Myocyte (in vitro differentiated cells): ENCODE measurements at places on chromosomes 7 and 10. TPM values are rescaled to one million over a fixed set of nuclear protein-coding genes. Genes with fewer than 3 reads are reported as not detected.

- peak; percentile 48 for DNase-seq
Measured at GRCh38 chr10:22252224-22252800, 34.5 kb upstream of the EBLN1 start.

- no peak for DNase-seq
Measured at GRCh38 chr7:46524350-46524749, 603.3 kb upstream of the IGFBP3 start.

GRCh38 chr7:93813514-93813913 lies 77.0 kb downstream of the TFPI2 start:
- DNase-seq = no peak

GRCh38 chr10:95505084-95505610 lies 56.0 kb downstream of the SORBS1 start:
- DNase-seq = no peak

DNA sequence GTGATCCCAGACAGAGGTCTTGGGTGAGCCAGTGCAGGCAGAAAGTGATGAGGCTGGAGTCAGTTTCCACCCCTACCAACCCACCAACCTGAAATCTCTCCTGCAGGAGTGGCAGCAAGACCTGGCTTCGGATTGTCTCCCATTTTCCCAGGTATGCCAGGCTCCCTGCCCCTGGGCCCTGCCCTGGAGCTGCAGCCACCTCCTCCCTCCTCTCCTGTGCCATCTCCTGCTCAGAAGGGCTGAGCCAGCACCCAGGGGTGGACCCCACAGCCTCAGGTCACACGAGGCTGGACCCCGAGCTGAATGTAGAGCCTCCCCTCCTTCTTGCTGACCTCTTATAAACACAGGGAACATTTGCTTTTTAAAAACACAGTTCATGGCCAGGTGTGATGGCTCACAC lies 17.0 kb upstream of the LIMK1 start:
- DNase-seq = no peak

DNA sequence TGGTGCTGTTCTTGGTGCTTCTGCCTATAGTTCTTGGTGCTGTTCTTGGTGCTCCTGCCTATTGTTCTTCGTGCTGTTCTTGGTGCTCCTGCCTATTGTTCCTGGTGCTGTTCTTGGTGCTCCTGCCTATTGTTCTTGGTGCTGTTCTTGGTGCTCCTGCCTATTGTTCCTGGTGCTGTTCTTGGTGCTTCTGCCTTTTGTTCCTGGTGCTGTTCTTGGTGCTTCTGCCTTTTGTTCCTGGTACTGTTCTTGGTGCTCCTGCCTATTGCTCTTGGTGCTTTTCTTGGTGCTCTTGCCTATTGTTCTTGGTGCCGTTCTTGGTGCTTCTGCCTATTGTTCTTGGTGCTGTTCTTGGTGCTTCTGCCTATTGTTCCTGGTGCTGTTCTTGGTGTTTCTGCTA lies 71.1 kb downstream of the PTPRN2 start:
- no peak for DNase-seq

DNA sequence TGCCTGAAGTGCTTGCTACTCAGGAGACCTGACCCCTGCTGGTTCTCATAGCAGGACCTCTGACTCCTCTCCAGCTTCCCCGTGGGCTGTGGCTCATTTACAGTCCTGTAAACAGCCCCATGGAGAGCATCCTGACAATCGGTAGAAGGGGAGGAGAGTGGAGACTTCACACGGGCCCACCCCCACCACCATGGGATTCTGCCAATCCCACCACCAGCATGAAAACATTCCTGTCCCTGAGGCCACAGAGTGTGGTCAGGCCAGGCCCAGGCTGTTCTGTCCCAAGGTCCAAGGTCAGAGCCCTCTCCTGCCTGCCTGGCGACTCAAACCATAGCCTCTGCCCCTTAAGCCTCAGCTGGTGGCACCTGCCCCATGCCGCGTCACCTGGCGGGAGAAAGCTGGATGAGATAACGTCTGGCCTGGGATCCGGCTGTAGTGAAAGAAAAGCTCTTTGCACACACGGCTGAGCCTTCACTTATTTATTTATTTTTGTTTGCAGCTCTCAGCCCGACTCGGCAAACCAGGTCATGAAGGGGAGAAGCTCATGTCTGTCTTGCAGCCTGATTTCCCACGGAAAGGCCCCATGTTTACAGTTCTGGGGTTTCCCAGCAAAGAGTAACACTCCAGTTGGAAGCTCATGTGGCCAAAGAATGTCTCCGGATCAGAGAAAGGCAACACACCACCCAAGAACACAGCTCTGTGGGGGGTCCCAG lies 293.6 kb upstream of the ZMIZ1 start:
- DNase-seq = peak; percentile 67

- DNase-seq = peak; percentile 46
Measured at GRCh38 chr7:113085781-113086390, 741 bp downstream of the GPR85 start.

- no peak for DNase-seq
Measured at GRCh38 chr7:91240376-91240941, 23.8 kb upstream of the FZD1 start.

GRCh38 chr10:4865945-4866661 lies 40.1 kb downstream of the AKR1E2 start:
- no peak for DNase-seq

- DNase-seq = peak; percentile 44
Measured at GRCh38 chr10:48708144-48708543, 23.5 kb downstream of the WDFY4 start.

DNA sequence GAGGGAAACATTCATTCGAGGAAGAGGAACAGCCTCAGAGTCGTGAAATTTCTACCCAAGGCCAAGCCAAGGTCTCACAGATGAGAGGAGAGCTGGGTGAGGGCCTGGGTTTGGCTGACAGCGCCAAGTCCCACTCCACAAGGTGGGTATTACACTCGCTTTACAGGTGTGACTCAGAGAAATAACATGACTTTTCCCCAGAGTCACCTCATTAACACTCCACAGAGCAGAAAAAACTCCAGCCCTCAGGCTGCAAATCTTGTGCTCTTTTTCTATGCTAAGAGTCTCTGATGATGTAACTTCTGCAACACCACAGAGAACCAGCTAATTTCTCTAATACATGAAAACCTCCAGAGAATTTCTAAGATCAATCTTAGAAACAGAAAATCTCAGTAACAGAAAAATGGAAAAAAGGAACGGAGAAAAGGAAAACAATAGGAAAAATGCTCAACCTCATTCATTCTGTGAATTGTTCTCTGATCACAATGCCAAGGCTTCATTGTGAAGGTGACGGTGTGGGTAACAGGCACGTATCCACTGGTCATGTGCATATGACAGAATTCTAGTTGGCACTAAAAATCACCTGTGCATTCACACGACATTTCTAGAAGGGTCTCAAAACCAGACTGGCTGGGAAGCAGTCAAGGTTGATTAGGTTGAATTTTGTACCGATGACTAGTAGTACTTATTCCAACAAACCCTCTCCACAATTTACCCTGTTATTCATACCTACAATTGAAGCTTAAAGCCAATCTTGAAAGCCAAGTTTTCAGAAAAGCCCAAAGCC lies 20.3 kb downstream of the YWHAG start:
- no peak for DNase-seq

DNA sequence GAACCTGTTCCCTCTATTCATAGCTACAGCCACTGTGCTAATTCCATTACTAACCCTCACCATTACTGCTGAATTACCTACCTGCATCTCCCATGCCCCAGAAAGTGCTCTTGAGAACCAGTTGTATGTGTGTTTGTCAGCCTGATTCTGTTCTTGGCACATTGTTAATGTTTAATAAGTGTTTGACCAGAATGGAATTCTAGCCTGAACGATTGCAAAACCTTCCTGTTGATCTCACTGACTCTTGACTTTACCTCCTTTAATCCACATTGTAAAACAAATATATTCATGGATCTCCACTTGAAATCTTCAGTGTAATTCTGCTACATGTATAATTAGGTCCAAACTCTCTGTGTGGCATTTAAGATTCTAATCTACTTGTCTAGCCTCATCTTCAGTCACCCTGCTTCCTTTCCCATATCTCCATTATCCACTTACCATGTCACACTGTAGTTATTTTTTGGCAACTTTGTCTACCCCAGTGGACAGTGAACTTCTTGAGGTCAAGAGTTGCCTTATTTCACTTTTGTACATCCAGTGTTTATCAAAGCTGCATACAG lies 4.9 kb downstream of the ZNF277 start:
- no peak for DNase-seq

DNA sequence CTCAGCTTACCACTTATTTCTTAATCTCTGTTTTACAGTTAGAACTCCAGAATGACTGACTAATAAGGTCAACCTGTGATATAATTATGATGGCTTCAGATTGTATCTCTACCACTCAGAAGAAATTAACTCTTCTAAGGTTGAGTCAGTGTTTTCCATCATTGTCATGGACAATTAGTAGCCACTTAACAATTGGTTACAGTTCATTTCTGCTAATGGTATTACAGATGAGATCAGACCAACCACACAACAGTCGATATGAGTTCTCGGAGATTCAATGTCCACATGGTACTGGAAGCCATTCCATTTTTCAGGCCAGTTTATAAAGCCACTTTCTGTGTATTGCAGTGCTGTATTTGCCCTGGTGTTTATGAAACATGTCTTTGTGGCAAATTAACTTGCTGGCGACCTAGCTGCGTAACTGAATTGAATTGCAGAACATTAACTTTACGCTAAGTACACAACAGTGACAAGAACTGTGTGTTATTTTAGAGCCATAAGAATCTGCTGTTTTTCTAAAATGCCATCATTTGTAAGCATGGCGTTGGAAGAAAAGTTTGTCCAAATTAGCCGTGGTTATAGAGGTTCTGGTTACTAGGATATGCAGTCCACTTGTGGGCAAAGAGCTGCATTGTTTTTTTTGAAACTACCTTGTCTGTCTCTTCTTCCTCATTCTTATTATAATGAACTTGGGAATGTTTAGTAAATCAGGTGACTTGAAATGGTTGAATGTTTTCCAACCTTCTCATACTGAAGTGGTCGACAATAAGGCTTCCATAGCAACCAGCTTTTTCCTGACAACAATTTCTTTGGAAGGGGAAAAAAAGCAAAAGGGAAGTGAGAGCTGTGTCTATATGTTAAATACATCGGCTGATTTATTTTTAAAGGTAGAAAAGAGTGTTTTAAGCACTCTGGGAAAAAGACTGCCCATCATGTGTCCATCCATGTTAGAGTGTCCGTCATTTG lies 76.4 kb downstream of the CELF2 start:
- no peak for DNase-seq

- no peak for DNase-seq
Measured at GRCh38 chr10:89783406-89783805, 82.0 kb downstream of the KIF20B start.

GRCh38 chr7:151373599-151373998 lies 32.0 kb downstream of the NUB1 start:
- no peak for DNase-seq

- no peak for DNase-seq
Measured at GRCh38 chr7:122691569-122692235, 7.2 kb downstream of the RNF133 start.

FUOM gene
- 8.2 and 9.8 TPM in 2 replicates for total RNA-seq

SPDYE8 gene
- not detected in 2 replicates for total RNA-seq

FAM25A gene
- total RNA-seq = not detected in 2 replicates

CARD11 gene
- total RNA-seq = not detected in 2 replicates

CHN2 gene
- total RNA-seq = 2.8 and 3.2 TPM in 2 replicates

TSPAN15 gene
- 5.5 and 13.2 TPM in 2 replicates for total RNA-seq

MYOF gene
- 249 and 264 TPM in 2 replicates for total RNA-seq

CALML3 gene
- not detected in 2 replicates for total RNA-seq

LRRC72 gene
- not detected in 2 replicates for total RNA-seq

C10orf67 gene
- not detected in 2 replicates for total RNA-seq

OR2A5 gene
- not detected in 2 replicates for total RNA-seq
